Activated CD4-positive, alpha-beta memory T cell treated with anti-CD3 and anti-CD28 coated beads, Interleukin-2, amount 10 ng/mL, durations not matched to agents 7 days and 5 days (primary cell): ENCODE measurements at places on chromosomes 12 and 14. TPM values are rescaled to one million over a fixed set of nuclear protein-coding genes. Genes with fewer than 3 reads are reported as not detected.
A peak's percentile ranks its signal among the peaks of the same experiment; 100 is the strongest.

- H3K27ac ChIP-seq, result no peak overlapping the region
- DNase-seq, result no peak
- peak overlapping the region; percentile 22 for H3K4me3 ChIP-seq
- H3K36me3 ChIP-seq, result peaks cover 3% of the 10 kb centered on the region
- H3K4me1 ChIP-seq, result peaks cover 19% of the 10 kb centered on the region
- H3K27me3 ChIP-seq, result peaks cover 54% of the 10 kb centered on the region
Measured at GRCh38 chr12:2960390-2960956, 1.3 kb downstream of the TEAD4 start.

DNA sequence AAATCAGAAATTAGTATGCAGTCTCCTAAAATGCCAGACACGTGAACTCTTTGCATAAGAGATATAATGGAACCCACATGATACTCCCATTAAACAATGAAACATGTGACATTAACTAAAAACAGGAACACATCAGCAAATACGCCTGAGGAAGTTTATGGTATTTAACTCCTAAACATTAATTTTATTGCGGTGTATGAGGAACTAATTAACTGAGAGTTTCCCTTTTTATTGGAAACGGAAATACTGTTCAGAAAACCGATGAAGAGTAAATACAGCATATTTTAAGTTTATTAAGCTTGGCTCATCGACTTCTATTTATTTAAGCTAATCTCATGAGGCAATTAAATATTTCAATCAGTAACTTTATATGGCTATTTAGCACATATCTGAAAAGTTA lies 290.3 kb downstream of the SOX5 start:
- H3K36me3 ChIP-seq, result no peaks in the 10 kb centered on the region
- no peaks in the 10 kb centered on the region for H3K27me3 ChIP-seq
- H3K27ac ChIP-seq, result no peak overlapping the region
- no peak for DNase-seq
- H3K4me3 ChIP-seq, result no peak overlapping the region

DNA sequence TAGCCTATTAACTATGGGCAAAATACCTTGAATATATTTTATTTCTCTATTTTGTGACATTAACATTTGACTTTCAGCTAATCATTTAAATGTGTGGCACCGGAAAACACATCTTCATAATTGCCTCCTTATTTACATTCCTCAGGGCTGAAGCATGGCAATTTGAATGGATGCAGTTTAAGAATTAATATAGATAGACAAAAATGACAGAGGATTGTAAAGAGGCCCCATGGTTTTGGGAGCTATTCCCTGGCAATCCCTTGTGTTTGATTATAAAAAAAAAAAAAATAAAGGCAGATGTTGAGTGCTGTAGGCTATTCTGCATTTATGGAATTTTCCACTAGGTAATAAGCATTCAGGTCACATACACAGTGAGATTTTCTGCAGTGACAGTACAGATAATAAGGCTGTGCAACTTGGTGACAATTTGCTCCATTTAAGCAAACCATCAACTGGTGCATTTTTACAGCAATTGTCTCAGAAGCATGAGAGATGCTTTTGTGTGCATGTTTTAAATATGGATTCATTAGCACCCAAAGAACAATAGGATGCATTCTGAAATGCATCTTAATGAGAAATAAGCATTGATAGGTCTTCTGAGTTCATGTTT lies 123.2 kb upstream of the SLC38A4 start:
- H3K27ac ChIP-seq, result no peak overlapping the region
- no peak for DNase-seq
- no peak overlapping the region for H3K4me3 ChIP-seq
- peaks cover 6% of the 10 kb centered on the region for H3K27me3 ChIP-seq
- H3K36me3 ChIP-seq, result no peaks in the 10 kb centered on the region

Gene BBS10
- total RNA-seq, result 4.4 TPM

DNA sequence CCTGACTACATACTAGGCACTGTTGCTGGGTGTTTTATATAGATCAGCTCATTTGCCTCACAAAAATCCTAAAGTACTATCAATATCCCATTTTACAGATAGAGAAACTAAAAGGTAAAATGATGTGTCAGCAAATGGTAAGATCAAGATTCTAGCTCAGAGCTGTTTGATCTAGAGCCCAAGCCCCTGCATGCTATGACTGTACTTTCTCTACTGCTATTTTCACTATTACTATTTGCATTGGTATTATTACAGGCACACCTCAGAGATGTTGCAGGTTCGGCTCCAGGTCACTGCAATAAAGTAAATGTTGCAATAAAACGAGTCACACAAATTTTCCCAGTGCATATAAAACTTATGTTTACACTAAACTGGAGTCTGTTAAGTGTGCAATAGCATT lies 10.9 kb downstream of the ISCU start:
- peaks cover 15% of the 10 kb centered on the region for H3K36me3 ChIP-seq
- H3K4me3 ChIP-seq, result no peak overlapping the region
- peaks cover 3% of the 10 kb centered on the region for H3K27me3 ChIP-seq
- no peak overlapping the region for H3K27ac ChIP-seq

Gene STYK1
- total RNA-seq, result 0.71 TPM

- H3K4me3 ChIP-seq, result no peak overlapping the region
- no peaks in the 10 kb centered on the region for H3K36me3 ChIP-seq
- H3K27me3 ChIP-seq, result no peaks in the 10 kb centered on the region
- DNase-seq, result no peak
Measured at GRCh38 chr12:91575630-91576029, 393.0 kb upstream of the DCN start.

DNA sequence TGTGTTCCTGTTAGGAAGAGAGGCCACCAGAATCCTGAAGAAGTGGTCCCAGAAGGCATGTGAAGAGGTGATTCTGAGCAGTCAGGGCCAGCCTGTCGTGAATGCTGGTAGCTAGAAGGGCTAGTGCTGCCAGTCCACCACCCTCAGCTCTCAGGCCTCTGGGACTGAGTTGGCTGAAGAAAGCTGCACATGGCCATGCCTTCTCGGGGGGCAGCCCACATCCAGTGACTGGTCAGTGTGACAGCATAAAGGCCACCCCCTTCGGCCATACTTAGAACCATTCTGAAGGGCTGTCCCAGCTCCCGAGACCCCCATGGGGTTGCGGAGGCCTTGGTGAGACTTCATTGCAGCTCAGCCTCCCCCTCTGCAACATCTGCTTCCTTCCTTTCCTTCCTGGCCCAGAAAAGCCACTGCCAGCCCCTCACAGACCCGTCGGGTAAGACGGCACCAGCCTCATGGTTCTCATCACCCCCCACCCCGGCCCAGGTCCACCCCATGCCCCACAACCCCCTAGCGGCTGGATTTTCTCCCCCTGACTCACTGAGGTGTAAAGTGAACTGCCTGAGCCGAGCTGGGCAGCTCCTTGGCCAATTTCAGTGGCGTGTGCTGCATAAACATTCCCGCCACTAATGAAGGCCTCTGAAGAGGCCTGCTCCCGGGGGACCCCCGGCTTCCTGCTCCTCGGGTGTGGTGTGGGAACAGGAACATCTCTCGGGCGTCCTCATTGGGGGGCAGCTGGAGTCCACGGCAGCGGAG lies 49.5 kb upstream of the DIO3 start:
- no peak for DNase-seq
- H3K27me3 ChIP-seq, result no peaks in the 10 kb centered on the region
- no peak overlapping the region for H3K4me3 ChIP-seq
- H3K36me3 ChIP-seq, result no peaks in the 10 kb centered on the region
- H3K27ac ChIP-seq, result no peak overlapping the region

- H3K27me3 ChIP-seq, result peaks cover 1% of the 10 kb centered on the region
- H3K27ac ChIP-seq, result no peak overlapping the region
- no peaks in the 10 kb centered on the region for H3K36me3 ChIP-seq
Measured at GRCh38 chr12:65585648-65586602, 238.4 kb upstream of the HMGA2 start.

- H3K27me3 ChIP-seq, result no peaks in the 10 kb centered on the region
- H3K36me3 ChIP-seq, result no peaks in the 10 kb centered on the region
- H3K4me3 ChIP-seq, result no peak overlapping the region
- no peak overlapping the region for H3K27ac ChIP-seq
- no peaks in the 10 kb centered on the region for H3K4me1 ChIP-seq
Measured at GRCh38 chr12:83473408-83474095, 786.8 kb downstream of the TMTC2 start.

DNA sequence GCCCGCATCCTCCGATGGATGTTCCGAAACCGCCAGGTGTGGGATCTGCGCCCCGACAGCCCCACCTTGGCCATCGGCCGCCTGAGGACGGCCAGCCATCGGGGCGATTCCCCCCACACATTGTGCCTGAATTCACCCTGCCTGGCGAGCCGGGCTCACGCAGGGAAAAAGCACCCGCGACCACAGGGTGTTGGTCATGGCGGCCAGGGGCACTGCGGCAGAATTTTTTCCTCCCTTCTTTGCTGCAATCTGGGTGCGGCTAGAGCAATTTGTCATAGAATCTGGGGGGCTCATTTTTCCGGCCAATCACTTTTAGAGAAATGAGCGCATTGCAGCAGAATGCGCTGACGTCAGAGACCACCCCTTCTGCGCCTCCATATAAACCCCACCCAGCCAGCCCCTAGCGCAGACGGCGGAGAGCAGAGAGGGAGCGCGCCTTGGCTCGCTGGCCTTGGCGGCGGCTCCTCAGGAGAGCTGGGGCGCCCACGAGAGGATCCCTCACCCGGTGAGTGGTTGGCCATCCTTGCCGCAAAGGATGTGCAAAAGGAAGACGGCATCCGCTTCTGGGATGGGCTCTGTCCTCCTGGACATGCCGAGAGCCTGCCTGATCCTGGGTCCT lies at the start of gene MEG3:
MEG3 (plus strand) TSS at position 406 of the 619 bp plus-strand sequence.
- no peaks in the 10 kb centered on the region for H3K4me1 ChIP-seq
- DNase-seq, result no peak
- peaks cover 35% of the 10 kb centered on the region for H3K27me3 ChIP-seq
- no peaks in the 10 kb centered on the region for H3K36me3 ChIP-seq
- no peak within 1 kb of the TSS for H3K27ac ChIP-seq

DNA sequence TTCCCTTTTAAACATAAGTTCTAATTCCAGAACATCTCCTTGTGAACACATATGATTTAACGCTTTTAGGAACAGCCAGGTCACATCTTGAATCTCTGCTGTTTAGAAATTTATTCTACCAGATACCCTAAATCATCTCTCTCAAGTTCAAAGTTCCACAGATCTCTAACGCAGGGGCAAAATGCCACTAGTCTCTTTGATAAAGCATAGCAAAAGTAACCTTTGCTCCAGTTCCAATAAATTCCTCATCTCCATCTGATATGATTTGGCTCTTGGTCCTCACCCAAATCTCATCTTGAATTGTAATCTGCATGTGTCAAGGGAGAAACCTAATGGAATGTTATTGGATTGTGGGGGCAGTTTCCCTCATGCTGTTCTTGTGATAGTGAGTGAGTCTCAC lies 96.3 kb upstream of the PLEKHA5 start:
- H3K27ac ChIP-seq, result no peak overlapping the region
- H3K4me1 ChIP-seq, result no peaks in the 10 kb centered on the region
- H3K4me3 ChIP-seq, result no peak overlapping the region
- H3K36me3 ChIP-seq, result no peaks in the 10 kb centered on the region
- H3K27me3 ChIP-seq, result no peaks in the 10 kb centered on the region

DNA sequence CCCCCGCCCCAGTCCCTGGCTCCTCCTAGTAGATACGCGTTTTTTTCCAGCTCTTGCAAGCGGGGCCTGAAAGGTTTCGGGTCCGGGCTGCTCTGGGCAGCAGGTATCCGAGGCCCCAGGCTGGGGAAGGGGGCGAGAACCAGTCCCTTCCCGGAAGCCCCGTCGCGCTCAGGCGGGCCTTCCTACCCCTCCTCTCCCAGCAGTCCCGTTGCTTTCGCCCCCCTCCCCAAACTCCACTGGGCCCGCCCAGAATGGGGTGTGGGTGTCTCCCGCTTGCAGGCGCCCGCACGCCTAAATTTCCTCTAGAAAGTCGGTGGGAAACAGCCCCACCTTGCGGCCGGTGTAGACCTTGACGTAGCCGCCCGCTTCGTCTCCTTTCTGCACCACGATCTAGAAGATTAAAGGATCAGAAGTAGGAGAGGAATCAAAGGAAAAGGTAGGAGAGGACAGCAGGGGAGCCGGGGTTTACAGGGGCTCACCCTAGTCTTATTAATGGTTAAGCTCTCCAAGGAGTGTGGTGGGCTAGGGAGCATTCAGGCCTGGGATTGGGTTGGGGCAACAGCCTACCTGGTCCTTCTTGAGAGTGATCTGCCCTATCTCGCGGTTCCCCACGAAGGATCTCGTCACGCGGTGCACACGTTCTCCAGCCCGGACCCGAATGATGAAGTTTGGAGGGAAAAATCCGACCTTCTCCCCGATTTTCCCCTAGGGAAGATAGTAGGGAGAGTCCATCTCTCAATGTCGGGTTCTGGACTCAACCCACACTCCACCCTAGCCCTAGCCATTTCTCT lies 7.3 kb downstream of the STAC3 start:
- peaks cover 50% of the 10 kb centered on the region for H3K4me1 ChIP-seq
- peaks cover 4% of the 10 kb centered on the region for H3K36me3 ChIP-seq
- peak overlapping the region; percentile 69 for H3K4me3 ChIP-seq

DNA sequence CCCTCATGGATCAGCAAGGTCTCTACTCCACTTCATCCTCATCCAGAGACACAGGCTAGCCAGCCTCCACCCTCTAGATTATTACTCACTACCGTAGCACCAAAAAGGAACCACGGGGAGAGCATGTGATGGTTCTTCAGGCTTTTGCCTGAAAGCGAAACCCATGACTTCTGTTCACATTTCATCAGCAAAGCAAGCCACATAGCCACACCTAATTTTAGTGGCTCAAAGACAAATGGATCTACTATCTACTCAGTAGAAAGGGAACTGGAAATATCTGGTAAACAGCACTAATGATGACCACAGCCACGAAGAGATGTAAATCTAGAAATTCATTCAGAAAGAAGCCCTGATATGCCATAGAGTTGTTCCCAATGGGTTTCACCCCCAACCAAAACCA lies 51.4 kb downstream of the VCPKMT start:
- H3K4me1 ChIP-seq, result peaks cover 74% of the 10 kb centered on the region
- H3K27ac ChIP-seq, result peak overlapping the region; percentile 100
- H3K36me3 ChIP-seq, result peaks cover 27% of the 10 kb centered on the region
- peak; percentile 81 for DNase-seq
- H3K27me3 ChIP-seq, result no peaks in the 10 kb centered on the region

GRCh38 chr12:62435303-62436163 lies 31.1 kb upstream of the MON2 start:
- H3K4me1 ChIP-seq, result peaks cover 20% of the 10 kb centered on the region
- H3K27me3 ChIP-seq, result peaks cover 44% of the 10 kb centered on the region
- no peak overlapping the region for H3K27ac ChIP-seq
- peak overlapping the region; percentile 58 for H3K4me3 ChIP-seq
- peak; percentile 42 for DNase-seq
- no peaks in the 10 kb centered on the region for H3K36me3 ChIP-seq

GRCh38 chr14:89373185-89373584 lies 43.8 kb downstream of the FOXN3 start:
- H3K27me3 ChIP-seq, result no peaks in the 10 kb centered on the region
- no peak for DNase-seq
- peaks cover 9% of the 10 kb centered on the region for H3K4me1 ChIP-seq
